ENCODE measurements at places on chromosomes 2 and 18.

DNA sequence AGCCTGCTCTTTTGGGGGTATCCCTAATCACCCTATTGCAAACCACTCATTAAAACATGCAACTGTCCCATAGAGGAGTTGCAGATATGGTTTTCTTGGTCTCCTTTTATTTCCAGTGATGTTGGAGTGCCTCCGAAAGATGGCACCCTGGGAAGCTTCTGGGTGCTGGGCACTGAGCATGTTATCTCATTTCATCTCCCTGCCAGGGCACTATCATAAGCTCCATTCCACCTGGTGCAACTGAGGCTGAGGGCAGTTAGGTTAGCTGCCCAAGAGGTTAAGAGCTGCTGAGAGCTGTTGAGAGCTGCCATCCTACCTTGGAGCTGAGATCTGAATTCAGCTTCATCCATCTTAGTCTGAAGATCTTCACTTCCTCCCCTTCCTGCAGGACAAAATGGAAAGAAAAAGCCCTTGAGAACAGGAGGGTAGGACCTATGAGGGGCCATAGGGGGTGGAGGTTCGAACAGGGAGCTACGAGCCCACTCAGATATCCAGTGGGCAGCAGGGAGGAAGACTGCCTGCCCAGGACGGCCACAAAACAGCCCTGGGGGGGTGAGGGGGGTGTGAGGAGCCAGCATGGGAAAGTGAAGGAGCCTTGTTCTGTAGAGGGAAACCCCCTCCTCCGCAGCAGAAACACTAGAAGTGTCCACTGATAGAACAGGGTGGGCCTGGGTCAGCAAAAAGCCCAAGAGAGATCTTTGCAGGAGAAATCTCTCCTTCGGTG is 202.5 kb downstream of the ZFP36L2 start:
- DNase-seq: no peak

DNA sequence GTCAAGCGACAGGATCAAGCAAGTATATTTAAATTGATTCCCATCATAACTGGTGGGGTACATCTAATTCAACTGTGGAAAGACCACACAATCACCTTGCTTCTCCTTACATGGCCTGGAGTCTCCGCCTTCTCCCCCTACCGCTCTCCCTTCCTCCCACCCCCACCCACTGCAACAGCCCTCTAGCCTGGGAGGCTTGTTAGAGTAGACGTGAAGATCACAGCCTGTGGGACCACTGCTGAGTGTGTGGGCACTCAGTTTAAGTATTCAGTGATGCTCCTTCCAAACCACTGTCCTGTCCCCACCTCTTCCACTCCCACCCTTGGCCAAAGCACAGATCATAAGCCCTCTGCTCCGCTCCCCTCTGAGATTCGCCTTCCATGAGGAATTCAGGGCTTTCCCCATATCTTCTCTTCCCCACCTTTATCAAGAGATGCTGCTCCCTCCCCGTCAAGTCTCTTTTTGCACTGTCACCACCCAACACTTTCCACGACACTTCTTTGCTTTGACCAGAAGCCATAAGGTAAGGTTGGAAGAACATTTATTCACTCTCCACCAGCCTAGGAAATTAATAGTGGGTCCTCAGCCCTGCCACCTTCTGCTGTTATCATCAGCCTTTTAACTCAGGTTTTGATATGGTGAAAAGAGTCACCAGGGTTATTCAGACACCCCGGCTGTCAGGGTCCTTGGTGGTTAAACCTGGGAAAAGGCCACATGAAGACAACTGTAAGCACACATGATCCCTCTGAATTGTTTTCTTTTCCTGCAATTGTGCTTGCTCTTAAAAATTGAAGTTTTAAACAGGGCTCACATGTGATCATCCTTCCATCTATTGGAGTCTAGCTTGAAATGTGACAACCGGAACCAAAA is 1.7 kb downstream of the METTL4 start:
- DNase-seq: no peak

DNA sequence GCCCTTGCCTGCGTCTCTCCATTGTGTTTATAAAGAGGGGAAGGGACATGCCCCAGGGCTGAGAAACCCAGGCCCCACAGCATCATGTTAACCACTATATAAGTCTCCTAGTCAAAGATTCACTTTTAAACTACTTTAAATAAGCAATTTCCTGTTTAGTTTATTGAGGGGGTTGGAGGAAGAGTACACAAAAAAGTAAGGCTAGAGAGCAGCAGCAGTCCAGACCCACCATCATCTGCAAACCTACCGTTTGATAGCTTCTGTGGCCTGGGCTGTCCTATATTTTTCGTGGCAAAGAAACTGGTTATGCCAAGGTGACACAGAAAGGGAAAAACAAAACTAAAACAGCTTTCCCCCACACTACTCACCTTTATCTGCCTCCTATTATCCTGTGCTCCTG is 646.1 kb downstream of the IRS1 start:
- DNase-seq: no peak

DNA sequence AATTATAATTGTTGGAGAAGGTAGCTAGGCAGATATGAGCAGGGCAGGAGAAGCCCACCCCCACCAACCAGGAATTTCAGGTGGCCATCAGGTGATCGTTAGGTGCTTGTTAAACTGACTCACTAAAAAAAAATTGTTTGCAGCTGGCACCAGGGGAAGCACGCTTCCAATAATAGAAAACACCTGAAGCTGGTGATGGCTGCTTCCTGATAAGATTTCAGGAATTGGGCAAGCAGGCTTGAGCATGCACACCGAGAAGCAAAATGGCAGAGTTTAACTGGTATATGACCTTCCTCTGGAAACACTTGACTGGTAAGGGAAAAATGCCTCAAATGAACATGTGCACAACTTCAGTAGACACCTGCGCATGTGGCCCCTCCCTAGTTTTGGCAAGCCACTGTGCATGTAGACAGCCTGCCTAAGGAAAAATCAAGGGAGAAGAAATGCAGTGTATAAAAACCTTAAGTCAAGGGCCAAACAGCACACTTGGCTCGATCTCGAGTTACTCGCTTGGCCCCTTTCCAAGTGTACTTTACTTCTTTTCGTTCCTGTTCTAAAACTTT is 292.8 kb downstream of the CCDC85A start:
- no peak for DNase-seq

DNA sequence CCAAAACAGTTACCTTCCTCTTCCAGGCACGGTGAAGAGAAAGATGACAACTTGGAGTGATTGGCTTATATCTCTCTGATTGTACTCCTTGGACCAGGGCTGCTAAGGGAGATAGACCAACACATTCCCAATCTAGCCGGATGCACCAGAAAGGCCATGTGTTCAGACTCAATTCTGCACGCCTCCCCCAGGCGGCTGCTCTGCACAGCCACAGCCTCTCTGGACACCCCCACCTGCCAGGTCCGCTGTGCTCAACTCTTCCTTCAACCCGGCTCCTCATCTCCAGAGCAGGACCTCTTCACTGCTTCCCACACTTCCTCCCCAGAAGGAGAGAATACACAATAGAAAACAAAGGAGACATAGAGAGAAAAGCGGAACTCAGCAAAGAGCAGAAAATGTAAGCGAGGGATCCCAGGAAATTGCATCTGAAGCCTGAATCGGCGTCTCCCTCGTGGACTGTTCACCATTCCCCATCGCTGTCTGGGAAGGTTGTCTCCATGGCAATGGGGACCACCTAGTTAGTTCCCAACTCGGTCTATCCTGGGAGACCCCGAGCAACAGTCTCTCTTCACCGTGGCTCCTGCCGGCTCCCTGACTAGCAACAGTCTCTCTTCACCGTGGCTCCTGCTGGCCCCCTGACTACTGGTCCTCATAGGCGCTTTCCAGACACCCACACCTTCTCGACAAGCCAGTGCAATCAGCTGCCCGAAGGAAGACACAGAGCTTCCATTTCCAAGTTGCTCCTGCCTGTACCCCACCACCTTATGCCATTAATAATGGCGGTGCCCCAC is 361.7 kb upstream of the MYT1L start:
- DNase-seq: no peak
